Stimulated activated CD8-positive, alpha-beta memory T cell treated with anti-CD3 and anti-CD28 coated beads, Interleukin-7, amount 100 ng/mL, for 1 hour (primary cell): ENCODE measurements at places on chromosomes 1 and 21.

GRCh38 chr1:177355575-177355974 lies 184.8 kb downstream of the BRINP2 start:
- DNase-seq: no peak

DNA sequence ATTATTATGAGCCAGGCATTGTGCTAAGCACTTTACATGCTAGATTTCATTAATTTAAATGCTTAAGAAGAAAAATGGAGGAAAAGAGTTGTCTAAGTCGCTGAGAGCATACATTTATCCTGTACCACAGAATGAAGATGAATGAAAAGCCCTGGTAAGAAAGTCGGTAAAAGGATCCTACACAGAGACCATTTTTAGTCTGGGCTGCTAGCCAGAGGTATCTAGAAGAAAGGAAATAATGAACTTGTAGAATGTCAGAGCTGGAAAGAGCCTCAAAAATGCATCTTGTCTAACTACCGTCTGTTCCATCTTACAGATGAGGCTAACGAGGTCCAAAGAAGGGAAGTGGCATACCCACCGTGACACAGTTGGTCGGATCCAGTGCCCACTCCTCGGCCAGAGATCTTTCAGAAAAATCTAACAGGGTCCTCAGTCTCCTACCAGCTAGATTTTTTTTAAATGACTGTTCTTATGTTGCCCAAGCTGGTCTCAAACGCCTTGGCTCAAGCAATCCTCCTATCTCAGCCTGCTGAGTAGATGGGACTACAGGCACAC lies 12.2 kb upstream of the TNR start:
- DNase-seq: no peak

DNA sequence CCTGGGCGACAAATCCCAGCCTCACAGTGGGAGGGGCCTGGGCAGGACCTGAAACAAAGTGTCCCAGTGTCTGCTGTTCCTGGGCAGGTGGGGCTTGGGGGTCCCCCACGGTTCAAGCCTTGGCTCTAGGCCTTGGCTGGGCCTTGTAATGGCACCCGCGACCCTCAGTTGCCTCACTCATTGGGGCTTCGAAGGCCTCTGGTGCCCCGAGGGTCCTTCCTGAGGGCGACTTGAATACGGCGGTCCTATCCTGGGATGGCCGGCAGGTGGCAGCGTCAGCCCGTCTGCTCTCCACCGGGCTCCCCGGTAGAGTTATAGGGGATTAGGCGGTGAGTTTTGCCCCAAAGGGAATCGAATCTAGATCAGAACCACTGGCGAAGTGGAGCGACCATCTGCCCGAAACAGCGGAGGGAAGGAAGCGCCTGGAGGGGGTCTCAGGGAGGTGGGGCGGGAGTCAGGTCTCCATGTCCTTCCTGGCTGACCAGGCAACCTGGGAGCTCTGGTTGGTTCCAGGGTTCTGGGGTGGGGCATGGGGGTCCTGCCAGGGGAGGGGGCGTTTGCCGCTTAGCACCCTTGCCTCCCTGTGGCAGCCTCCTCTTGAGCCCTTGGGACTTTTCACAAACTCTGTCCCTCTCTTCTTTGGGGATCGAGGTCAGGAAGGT lies 2.1 kb upstream of the PEX10 start:
- DNase-seq: peak; percentile 66

DNA sequence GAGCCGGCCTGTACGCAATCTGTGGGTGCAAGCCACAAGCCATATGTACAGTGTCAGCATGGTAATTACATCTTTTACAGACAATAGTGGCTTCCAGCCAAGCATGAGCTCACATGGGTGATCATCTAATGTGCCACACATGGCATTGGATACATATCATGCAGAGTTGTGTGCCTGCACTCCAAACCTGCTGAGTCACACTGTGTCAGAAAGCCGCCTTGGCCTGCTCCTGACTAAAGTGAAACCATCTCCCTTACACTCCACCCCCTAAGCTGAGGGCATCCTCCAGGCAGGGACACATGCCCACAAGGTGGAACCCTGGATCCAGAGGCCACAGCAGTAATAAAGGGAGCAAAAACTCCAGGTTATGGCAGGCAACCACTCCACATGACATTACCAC lies 72.5 kb downstream of the KCNT2 start:
- DNase-seq: no peak

- no peak for DNase-seq
These were observed 48.5 kb downstream of the BACE2 start for GRCh38 chr21:41216486-41216885.

- DNase-seq: no peak
These were observed 124.2 kb downstream of the KCNJ6 start for GRCh38 chr21:37792046-37792445.

GRCh38 chr1:15735304-15736037 lies 587 bp upstream of the SLC25A34 start:
- no peak for DNase-seq

DNA sequence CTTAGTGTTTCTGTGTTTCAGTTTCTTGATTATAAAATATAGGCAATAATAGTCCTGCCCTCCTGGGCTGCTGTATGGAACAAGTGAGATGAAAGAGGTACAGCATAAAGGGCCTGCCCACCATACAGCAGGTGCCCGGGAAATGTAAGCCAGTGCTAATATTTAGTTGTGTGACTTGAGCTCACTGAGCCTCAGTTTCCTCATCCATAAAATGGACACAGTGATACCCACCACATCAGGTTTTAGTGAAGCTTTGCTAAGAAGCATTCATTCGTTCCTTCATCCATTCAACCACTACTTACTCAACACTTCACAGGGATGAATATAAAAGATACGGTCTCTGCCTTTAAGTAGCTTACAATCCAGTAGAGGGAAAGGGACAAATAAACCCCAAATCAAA lies 19.9 kb downstream of the CNTN2 start:
- no peak for DNase-seq

DNA sequence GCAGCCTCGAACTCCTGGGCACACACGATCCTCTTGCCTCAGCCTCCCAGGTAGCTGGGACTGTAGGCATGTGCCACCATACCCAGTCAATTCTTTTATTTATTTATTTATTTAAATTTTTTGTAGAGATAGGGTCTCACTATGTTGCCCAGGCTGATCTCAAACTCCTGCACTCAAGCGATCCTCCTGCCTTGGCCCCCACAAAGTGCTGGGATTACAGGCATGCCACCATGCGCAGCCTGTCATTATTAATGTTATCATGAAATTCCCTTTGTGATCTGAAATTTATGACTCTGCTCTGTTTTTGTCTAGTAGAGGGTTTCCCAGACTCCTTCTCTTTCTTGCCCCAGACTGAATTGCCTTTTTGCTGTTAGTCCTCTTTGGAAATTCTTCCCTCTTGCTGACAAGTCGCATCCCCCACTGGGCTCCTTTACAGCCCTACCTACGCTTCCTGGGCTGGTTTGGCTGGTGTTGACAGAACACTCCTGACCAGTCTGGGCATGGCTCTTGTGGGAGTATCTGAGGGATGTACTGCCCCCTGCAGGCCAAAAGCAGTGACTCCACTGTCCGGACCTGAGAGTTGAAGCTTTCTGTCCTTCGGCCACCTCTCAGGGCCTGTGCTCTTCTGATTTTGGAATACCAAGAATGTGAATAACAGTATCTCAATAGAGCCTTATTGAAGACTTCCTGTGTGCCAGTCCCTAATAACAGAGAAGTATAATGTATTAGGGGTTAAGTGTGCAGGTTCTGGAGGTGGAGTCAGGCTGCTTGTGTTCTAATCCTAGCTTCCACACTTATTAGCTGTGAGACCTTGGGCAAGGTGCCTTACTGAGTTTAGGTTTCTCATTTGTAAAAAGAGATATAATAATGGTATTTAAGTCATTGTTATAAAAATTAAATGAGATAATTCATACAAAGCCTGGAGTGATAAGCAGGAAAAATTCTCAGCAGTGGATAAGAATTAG lies 28.2 kb downstream of the TCEANC2 start:
- DNase-seq: peak; percentile 9

DNA sequence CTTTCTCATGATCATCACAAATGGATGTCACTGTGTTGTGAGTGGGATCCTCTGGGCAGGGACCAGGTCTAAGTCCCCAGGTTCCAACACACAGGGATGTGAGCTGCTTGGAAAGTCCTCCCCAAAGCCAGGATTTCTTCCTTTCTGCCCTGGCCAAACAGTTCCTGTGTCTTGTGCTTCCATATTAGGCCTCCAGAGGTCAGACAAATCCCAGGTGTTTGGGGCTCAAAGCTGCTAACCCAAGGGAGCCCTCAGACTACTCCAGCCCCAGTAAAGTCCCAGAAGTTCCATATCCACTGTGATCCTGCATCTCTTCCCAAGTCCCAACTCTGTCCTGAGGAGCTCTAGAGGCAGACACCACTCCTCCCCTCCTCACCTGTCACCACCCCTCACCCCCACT lies 27.7 kb upstream of the MAGOH start:
- no peak for DNase-seq

DNA sequence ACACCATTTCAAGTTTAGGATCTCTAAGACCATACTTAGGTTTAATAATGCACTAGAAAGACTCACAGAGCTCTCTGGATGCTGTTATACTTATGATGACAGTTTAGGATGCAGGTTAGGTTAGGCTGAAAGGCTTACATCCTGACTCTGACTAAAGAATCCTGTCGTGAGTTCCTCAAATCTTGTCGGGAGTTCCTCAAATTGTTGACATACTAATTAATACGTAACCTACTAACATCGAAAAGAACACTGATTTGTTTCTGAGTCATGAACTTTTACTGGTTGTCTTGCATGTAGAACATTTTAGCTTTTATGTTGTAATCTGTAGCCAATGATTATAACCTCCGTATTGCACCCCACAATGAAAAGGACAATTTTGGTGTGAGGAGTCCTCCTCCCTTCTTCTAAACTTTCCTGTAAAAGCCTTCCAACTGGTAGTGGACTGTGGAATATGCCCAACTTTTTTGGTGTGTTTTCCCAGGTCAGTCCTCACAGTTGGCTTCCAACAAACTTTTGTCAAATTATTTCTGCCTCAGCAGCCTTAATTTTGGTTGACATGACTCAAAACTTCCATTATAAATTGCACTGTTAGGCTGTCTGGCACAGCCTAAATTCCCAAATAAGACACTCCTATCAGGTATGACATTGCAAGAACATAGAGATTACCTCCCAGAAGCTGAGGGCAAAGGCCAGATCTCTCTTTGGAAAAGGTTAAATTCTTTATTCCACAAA lies 107.9 kb upstream of the PALMD start:
- DNase-seq: no peak

GRCh38 chr1:184533915-184534314 lies 147.1 kb downstream of the C1orf21 start:
- no peak for DNase-seq

- no peak for DNase-seq
These were observed 72.9 kb downstream of the TRIM11 start for GRCh38 chr1:228333739-228334115.

DNA sequence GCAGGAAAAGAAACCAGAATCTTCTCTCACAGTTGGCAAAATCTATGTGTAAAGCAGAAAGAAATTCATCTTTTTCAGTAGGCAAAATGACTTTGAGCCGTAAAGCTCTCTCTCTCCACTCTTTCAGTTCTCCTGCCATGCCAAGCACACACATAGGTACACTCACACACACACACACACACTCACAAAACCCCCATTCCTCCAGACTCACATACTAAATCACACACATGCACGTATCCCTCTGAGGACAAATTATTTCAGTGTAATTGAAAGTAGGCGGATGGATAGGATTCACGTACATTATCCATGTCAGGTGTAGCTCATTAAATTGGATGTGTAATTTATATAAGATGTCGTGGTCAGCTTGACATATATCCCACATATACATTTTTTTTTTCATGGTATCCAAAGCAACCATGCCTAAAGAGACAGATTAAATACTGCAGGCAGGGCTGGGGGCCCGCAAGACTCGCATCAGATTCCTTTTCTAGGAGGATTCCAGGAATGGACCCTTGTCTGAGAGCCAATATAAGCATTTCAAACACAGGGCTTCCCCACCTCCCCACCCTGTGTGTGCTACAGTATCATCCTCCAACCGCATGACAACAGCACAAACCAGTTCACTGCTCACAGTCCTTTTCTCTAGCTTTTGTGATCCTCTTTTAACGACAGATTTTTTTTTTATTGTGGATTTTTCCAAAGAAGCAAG lies 320.9 kb downstream of the PCP4 start:
- no peak for DNase-seq

DNA sequence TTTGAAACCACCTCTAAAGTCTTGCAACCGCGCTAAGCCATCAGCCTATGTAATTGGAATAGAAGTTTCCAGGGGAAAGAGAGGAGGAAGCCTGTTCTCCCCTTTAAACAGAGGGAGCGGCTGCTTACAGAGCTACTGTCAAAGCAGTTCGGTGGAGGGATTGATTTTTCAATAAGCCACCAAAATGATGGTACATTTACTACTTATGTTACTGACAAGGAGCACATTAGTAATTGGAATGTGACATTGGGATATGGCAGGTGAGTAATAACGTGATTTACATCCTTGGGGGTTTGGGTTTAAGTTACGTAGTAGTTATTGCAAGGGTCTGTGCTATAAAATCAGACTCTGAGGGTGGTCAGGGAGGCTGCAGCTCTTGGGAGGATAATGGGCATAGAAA lies 257.3 kb downstream of the KAZN start:
- no peak for DNase-seq

DNA sequence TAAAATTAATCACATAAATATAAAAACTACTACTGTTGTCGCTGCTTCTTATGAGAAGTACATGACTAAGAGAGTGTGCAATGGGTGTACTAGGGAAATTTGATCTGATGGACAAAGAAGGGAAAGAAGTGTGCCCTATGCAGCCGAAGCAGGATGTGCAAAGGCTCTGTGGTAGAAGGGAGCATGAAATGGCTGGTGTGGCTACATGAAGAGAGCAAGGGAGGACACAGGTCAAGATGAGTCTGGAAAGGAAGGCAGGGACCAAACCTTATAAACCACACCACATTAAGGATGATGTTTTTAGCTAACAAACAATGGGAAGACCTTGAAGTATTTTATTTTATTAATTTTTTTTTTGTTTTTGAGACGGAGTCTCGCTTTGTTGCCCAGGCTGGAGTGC lies 20.0 kb downstream of the MAB21L3 start:
- DNase-seq: no peak

DNA sequence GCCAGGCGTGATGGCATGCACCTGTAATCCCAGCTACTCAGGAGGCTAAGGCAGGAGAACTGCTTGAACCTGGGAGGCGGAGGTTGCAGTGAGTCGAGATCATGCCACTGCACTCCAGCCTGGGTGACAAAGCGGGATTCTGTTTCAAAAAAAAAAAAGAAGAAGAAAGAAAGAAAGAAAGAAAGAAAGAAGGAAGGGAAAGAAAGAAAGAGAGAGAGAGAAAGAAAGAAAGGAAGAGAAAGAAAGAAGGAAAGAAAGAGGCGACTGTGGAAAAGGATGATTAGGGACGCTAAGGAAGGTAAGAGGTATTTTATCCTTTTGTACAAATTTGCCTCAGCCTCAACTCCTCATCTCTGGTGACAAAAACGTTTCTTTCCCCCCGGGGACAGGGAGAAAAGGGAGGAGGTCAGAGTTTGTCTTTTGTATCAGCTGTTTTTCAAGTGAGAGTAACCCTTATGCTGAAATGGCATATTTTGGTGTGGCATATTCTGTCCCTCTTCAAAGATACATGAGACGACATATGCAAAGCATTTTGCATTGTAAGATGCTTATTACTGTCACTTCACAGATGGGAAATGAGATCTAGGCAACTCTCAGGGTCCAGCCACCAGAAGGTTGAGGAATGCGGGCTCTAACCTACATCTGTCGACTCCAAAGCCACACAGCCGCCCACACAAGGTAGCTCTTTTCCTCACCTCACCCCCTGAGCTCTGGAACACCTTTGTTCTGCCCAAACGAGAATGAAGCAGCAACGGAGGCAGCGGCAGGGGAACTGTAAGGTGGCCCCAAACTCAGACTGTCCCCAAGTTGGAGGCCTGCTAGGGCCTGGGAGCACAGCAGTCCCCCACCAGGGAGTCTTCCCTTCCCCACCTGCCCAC lies 38.0 kb downstream of the NUAK2 start:
- DNase-seq: no peak
